ENCODE measurements at places on chromosomes 4 and X.

DNA sequence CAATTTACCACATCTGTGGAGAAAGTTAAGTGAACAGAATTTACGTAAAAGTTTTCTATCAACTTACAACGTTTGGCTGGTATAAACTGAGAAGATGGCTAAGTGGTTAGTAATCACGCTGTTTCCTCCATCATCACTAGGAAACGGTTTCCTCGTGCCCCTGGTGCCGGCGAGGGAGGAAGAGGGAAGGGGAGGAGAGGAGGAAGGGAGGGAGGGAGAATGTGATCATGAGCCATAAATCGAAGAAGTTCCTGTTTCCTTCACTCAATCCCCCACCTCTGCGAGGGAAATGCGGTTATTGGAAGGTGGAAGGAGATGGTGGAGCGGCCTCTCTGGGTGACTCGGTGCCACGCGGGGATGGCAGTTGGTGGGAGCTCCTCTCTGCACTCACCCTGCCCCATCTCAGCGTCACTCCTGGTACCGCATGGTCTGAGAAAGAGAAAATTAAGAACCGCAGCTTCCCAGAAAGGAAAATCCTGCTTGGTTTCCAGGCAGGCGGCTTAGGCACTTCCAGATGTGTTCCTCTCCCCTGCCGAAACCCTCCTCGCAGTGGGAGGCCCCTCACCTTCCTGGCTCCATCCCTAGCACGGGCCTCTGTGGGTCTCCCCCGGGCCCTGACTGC lies 216.8 kb downstream of the AFAP1 start:
- DNase-seq: no peak

GRCh38 chr4:23770011-23770410 lies 119.8 kb downstream of the PPARGC1A start:
- DNase-seq: no peak

DNA sequence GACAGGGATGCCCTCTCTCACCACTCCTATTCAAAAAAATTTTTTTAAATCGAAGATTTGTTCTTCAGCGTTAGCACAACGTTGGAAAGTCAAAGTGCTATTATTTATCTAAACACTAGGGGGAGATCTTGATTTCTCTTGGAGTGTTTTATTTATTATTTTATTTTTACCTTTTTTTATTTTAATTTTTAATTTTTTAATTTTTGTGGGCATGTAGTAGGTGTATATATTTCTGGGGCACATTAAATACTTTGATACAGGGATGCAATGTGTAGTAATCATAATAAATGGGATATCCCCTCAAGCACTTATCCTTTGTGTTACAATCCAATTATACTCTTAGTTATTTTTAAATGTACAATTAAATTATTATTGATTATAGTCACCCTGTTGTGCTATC lies 37.4 kb upstream of the SLC10A4 start:
- no peak for DNase-seq

DNA sequence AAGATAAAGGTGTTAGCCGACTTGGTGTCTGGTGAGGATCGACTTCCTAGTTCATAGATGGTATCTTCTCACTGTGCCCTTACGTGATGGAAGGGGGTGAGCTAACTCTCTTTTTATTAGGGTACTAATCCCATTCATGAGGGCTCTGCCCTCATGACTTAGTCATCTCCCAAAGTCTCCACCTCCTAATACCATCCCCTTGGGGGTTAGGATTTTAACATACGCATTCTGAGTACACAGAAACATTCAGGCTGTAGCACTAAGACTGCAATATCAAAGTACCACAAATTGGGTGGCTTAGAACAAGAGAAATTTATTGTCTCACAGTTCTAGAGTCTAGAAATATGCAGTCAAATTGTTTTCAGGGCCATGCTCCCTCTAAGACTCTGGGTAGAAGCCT lies 58.0 kb upstream of the IL13RA1 start:
- DNase-seq: no peak

DNA sequence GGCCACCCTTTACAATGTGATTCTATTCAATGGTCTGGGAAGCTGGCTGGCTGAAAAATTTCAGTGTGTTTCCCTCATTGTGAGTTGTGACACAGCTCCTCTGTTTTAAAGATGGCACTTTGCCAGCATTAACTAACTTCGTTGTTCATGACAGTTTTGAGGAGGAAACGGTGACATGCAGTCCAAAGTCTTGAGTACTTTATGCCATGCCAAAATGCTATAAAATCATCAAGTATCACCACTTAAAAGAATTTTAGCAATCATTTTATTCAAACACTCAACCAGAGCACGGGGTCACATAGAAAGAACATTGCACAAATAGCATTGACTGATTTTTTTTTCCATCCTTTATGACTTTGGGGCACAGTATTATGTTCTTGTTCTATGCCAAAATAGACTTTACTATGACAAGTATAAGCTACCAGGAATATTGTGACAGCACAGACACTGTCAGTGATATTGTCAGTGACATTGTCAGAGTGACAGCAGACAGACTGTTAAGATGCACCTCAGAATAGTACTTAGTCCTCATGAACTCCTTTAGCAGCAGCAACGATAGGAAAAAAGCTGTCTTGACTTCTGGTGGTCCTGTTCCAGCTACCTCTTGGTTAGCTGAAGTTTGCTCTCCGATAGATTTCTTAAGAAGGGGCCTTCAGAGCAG lies 46.7 kb downstream of the CXCL13 start:
- no peak for DNase-seq

GRCh38 chr4:38367642-38368174 lies 296.3 kb upstream of the KLF3 start:
- no peak for DNase-seq

DNA sequence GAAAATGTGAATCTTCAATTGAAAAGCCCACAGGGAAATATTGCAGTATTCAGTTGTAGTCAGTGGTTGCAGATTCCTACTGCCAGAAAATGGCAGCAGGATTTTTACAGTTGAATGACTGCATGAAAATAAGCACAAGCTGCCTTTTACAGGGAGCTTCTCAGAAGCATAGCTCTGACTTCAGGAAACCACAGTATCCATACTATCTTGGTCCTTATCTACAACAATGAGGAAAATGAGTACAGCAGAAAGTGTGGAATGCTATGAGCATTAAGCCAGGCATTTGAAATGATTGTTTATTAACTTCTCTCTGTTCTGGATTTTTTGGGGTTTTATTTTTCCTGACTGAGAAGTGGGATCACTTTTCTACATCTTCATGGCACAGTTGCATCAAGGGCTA lies 34.6 kb upstream of the PRRG1 start:
- DNase-seq: no peak

GRCh38 chrX:3442691-3443090 lies 96.2 kb upstream of the MXRA5 start:
- DNase-seq: no peak

- no peak for DNase-seq
Observed at GRCh38 chr4:80017125-80017854, 55.7 kb downstream of the ANTXR2 start.
